PC-9 (cell line): ENCODE measurements at places on chromosomes 13 and 19.

DNA sequence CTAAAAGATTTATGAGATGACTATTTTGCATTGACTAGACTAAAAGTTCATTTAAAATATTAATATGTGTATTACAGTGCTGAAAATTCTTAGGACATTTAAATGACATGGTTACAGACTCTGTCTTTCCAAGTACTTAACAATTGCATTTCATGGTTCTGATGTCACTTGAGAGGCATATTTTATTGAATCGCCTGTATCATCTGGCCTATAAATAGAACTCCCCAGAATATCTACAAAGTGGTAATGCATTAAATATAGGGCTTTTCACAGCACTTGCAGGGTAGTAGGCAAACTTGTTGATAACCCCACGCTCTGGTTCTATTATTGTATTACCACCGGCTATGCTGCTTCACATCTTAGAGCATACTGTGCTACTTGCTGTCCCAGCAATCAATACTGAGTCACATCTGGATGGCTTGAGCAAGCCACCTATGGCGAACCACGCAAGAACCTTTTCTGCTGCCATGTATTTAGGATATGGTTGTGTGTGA lies 400.6 kb downstream of the HS6ST3 start:
- H3K27me3 ChIP-seq: no peaks in the 10 kb centered on the region; the same call in 1 of the 2 replicates
- no peaks in the 10 kb centered on the region for H3K36me3 ChIP-seq
- H3K4me1 ChIP-seq: no peaks in the 10 kb centered on the region
- no peak overlapping the region for H3K27ac ChIP-seq
- DNase-seq: no peak

DNA sequence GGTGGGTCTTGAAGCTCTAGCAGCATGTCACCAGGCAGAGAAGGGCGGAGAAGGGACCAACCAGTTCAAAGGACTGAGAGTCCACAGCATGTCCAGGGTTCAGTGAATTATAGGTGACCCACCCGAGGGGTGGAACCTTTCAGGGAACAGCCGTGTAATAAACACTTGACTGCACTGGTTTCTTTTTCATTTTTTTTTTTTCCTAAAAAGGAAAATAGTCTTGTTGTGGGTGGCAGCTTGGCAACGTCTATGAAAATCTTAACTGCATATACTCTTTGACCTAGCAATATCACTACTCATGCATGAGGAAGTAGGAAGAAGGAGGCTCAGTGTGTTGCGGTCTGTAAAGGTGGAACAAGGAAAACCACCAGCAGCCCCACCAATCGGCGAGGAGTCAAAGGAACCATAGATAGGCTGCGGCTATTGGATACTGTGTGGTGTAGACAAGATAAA lies 13.0 kb upstream of the MYH14 start:
- peaks cover 20% of the 10 kb centered on the region for H3K4me1 ChIP-seq
- H3K27ac ChIP-seq: peak overlapping the region; percentile 49
- H3K36me3 ChIP-seq: no peaks in the 10 kb centered on the region

DNA sequence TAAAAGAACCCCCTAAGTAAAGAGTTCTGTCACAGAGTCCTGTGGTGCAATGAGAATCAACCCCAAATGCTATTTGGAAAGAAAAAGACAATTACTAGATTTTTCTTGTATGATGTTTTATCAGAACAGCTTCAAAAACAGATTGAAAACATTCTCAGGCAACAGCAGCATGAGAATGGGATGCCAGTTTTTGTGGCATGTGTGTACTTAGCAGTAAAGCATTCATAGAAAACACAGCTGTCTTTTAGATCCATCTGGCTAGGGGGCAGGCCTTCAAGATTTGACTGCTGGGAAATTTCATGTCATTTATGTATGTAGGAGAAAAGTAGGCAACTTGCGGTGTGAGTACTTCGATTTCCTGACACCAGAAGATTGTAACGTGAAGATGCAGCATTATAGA lies 170.5 kb upstream of the HTR2A start:
- no peaks in the 10 kb centered on the region for H3K4me1 ChIP-seq
- H3K4me3 ChIP-seq: no peak overlapping the region
- H3K27me3 ChIP-seq: no peaks in the 10 kb centered on the region

DNA sequence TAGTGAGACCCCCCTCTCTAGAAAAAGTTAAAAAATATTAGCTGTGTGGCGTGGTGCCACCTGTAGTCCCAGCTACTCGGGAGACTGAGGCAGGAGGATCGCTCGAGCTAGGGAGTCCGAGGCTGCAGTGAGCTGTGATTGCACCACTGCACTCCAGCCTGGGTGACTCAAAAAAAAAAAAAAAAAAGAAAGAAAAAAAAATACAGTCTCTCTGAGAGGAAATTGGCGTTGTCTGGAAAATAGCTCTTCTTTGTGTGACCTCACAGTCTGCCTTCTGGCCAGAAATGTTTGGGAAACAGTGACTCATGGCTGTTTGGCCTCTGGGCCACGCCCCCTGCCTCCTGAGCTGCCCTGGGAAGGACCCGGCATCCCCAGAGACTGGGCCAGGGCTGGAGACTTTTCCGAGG lies 10.7 kb downstream of the MARCHF2 start:
- H3K4me3 ChIP-seq: peak overlapping the region; percentile 27; the same call in 1 of the 2 replicates
- H3K27ac ChIP-seq: peak overlapping the region; percentile 64
- no peaks in the 10 kb centered on the region for H3K27me3 ChIP-seq
- DNase-seq: peak; percentile 91
- peaks cover 19% of the 10 kb centered on the region for H3K4me1 ChIP-seq

DNA sequence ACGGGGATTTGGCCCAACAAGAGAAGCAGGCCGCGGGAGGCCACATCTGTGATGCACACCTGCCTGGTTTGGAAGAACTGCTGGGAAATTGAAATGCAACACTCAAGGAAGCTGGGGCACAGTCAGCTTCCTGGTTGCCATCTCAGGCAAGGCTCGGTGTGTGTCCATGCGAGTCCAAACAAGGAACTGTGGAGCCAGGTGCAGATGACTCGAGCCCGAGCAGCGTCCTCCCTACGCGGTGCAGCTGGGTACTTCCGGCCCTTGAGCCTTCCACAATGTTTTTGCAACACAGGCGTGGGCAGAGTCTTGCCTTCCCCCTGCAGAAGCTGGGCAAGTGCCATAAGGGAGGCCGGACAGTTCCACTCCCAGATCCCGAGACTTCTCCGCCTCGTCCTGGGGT lies 94.6 kb downstream of the CRYL1 start:
- DNase-seq: peak; percentile 27
- H3K4me3 ChIP-seq: no peak overlapping the region
- H3K27ac ChIP-seq: no peak overlapping the region
- no peaks in the 10 kb centered on the region for H3K4me1 ChIP-seq

- no peaks in the 10 kb centered on the region for H3K27me3 ChIP-seq
- H3K4me1 ChIP-seq: peaks cover 58% of the 10 kb centered on the region
- DNase-seq: no peak
- no peak overlapping the region for H3K4me3 ChIP-seq
- H3K27ac ChIP-seq: no peak overlapping the region
Measured at GRCh38 chr19:17307876-17308377, 1.4 kb upstream of the DDA1 start.
